ENCODE measurements at places on chromosomes 4 and X.

DNA sequence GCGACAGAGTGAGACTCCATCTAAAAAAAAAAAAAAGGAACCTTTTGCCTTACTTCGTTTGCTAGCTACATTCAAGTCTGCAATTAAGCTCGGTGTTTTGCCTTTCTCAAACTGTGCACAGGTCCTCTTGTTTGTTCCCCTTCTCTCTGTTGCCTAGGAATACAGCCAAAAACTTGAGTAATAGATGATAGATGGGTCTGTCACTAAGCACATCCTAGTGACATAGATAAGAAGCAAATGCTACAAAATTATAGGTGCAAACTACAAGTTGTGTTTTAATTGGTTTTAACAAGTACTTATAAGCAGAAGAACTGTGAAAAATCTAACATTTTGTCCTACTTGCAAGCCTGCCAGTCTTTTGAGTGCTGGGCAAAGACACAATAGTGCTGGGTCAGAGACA, 95.2 kb downstream of the SNCA start:
- no peak for DNase-seq

DNA sequence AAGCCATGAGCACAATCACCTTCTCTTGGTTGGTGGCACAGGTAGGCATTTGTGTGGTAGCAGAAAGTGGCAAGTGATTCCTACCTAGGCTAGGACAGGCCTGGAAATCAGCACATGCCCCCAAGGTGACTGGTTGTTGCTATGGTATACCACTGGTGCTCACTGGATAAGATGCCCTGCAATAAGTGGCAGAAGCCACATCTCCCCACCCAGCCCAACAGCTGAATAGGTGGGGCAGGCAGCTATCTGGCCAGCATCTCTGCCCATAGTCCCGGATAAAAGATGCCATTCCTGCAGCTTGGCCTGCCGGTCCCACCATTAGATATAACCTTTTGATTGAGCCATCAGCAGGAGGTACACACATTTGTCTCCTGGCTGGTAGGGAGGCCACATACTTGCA, 21.1 kb downstream of the AMER1 start:
- DNase-seq, result no peak

GRCh38 chr4:168621806-168622589, 125.1 kb downstream of the PALLD start:
- no peak for DNase-seq

DNA sequence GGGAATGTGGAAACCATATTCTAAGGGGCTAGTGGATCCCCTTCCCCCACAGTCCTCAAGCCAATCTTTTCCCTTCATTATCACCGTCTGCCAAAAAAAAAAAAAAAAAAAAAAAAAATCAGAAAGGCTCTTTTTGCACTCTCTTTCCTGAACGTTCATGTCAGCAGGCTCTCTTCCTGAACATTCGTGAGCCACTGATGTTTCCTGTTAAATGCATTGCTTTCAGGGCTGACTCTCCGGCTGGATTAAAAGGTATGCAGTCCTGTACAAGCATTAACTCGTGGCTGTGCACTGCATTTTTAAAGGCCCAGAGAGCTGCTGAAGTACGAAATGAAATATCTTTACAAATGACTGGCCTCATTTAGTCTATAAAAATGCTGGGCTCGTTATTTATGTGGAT, 34.0 kb upstream of the TSPAN5 start:
- DNase-seq, result no peak

- DNase-seq, result no peak
Measured at GRCh38 chr4:37008199-37008598, 236.3 kb upstream of the NWD2 start.

DNA sequence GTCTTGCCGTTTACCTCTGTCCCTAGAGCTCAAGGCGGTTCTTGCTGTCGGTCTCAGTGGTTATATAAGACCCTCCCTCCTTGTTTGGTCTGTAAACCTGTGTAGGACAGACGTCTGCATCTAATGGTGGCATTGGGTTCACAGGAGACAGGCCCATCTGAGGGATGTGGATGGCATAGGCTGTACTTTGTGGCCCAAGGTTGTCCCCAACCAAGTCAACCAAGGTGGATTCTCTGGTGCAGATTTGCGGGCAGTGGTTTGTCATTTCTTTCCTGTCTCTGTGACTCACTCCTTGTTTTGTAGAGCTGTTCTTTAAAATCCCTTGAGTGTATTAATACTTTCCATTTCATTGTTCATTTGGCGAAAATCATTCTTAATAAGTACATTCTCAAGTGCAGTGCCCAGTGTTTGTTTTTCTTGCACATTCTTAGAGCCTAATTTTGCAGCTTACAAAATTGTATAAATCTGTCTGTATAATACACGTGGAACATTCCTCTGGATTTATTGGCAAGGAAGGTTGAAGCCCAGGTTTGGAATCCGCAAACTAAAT, 68.0 kb upstream of the TLR2 start:
- no peak for DNase-seq

- DNase-seq, result no peak
Measured at GRCh38 chr4:155434904-155435303, 58.1 kb upstream of the MAP9 start.

DNA sequence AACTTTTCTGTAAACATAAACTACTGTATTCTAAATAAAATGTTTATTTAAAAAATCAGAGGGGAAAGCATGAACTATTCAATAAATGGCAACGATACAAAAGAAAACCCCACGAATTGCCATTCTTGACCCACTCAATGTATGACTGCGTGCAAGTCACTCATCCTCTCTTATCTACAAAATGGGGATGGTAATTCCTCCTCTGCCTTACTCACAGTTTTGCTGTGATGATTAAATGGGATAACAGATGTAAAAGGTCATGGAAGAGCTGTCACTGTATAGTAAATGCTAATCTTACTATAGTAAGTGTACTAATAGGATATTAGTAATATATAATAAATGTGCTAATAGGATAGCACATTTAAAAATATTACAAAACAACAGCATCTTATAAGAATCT, 173.4 kb downstream of the SCFD2 start:
- no peak for DNase-seq

GRCh38 chrX:129347291-129347690, 176.0 kb downstream of the SMARCA1 start:
- no peak for DNase-seq

All from AML-193 (cell line).